ENCODE measurements at places on chromosomes 12 and 14. TPM values are rescaled to one million over a fixed set of nuclear protein-coding genes. Genes with fewer than 3 reads are reported as not detected.

GRCh38 chr12:530308-530707 is 70.6 kb downstream of the B4GALNT3 start:
- DNase-seq, result no peak

Gene SERPINA3
- total RNA-seq, result 0.94 TPM

GRCh38 chr12:91144053-91144452 is 32.8 kb upstream of the LUM start:
- DNase-seq, result no peak

- DNase-seq, result no peak
These were observed 143.4 kb downstream of the KIF26A start for GRCh38 chr14:104281768-104282301.

DNA sequence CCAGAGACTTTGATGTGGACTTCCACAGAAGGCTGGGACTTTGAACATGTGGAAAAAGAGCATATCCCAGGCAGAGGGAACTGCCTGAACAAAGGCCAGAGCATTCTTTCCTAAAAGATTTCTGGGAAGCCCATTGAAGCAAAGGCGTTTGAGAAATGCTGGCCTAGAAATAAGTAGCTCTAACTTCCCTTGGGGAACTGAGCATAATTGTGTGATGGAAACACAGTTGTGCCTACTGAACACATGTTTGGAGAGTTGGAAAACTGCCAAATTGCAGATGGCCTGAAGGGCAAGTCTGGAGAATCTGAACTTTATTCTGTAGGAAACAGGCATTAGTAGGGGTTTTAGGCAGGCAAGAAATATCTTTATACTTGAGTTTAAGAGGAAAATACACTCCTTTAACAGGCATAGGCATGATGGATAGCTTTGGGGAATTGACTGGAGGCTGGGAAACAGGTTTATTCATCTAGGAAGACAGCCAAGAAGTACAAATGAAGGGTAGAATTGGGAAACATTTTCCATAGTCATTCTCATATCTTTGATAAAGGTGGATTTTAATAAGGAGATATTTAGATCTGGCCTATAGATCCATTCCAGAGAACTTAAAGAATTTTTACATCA is 134.1 kb downstream of the TPH2 start:
- no peak for DNase-seq

DNA sequence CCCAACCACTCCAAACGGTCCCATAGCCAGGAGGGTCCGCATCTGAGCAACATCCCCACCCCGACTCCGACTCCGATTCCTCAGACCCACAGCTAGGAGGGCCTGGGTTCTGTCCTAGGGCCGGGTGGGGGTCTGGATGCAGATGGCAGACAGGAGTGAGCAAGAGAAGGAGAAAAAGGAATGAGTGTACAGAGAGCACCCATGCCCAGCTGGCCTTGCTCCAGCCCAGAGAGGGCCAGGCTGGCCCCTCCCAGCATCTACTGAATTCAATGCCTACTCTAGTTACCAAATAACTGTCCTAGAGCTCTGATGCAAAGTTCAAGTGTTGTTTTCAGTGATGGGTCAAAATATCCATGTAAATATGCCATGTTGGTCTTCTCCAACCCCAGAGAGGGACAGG is 40.8 kb downstream of the VDR start:
- DNase-seq, result no peak

- DNase-seq, result no peak
These were observed 950 bp downstream of the IFI27 start for GRCh38 chr14:94111276-94112095.

- DNase-seq, result no peak
These were observed 3.4 kb upstream of the IRF2BPL start for GRCh38 chr14:77031759-77032490.

Gene PLBD1
- total RNA-seq, result 2.5 TPM

DNA sequence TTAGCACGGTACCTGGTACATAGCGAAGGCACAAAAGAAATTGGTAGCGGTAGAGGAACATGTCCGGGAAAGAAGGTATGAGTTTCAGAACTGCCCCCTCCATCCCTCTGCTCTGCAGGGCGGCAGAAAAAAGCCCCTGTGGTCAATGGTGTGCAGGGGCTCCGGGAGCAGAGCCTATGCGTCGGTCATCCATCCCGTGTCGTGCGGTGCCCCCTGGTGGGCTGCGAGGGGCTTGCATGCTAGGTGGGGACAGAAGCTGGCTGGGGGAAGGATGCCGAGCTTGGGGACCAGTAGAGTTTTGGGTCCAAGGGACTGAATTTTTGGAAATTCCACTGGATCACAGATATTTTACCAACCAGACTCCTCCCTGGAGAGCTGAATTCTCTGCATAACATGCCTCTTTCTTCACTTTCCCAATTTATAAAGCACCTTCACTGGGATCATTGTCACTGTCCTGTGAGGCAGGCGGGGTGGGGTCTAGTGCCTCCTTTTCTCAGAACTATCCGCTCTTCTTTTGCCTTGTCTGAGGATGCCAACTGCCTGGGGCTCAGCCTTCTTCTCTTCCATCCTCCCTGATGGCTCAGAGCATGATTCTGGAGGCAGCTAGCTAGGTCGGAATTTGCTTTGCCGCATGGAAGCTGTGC is 148.7 kb downstream of the SMOC1 start:
- peak; percentile 11 for DNase-seq

Gene KRT6C
- not detected for total RNA-seq

- DNase-seq, result no peak
These were observed 102.2 kb downstream of the ERC1 start for GRCh38 chr12:1093166-1093751.

Gene CNTN1
- 385 TPM for total RNA-seq

- no peak for DNase-seq
These were observed 49.9 kb downstream of the TESC start for GRCh38 chr12:117049295-117049694.

- no peak for DNase-seq
These were observed 2.4 kb upstream of the FLRT2 start for GRCh38 chr14:85527445-85528035.

Gene ANG
- 0.16 TPM for total RNA-seq

Gene C14orf93
- total RNA-seq, result 5.5 TPM

DNA sequence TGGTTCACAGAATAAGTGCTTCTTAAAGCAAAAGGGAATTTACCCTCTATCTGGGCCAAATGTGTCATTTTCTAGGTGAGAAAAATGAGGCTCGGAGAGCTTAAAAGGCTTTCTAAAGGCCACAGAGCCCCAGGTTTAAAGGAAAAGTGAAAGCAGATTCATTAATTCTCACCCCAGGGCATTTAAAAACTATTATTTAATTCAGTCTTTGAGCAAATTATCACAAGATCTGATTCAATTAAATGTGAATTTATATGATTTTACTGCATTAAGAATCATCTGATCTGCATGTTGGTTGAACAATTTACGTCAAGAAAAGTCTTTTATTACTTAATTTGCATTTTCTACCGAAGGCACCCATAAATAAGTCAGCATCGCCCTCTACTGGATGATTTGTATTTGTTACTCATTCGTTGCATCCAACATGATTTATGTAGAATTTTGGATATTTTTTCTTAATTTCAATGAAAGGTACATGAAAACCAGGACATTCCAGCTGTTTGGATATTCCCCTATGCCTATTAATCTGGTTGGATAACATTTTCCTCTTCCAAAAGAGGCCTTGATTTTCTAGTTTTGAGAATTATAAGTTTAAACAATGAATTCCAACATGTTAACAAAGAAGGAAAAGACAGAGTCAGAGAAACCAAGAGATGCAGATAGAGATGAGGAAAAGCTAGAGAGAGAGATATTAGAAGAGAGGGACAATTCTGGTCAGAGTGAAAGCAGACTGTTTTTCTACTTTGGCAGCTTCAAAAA is 19.1 kb upstream of the DHRS7 start:
- no peak for DNase-seq

Gene KRT78
- 1.9 TPM for total RNA-seq

DNA sequence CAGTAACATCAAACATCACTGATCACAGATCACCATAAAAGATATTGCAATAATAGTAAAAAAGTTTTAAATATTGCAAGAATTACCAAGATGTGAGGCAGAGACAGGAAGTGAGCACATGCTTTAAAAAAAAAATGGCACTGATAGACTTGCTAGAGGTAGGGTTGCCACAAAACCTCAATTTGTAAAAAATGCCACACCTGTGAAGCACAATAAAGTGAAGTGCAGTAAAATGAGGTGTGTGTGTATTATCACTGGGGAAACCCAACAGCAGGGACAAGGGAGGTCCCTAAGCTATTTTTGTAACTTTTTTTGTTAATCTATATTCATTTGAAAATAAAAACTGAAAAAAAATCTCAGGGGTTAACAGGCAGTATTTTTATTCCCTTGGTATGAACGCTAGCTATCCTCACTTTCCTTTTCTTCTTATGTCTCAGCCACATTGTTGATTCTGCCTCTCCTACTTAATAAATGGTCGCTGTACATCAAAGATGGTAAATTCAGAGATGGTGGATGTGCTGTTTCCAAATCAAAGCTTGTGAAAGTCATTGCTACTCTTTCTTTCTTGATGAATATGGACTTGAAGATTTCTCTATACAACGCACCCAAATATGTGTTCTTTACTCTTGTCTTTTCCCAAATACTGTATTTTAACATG is 14.0 kb upstream of the KLRD1 start:
- DNase-seq, result no peak

All from occipital lobe (tissue), 3 donors.